ENCODE measurements at places on chromosomes 3 and 15. TPM values are rescaled to one million over a fixed set of nuclear protein-coding genes. Genes with fewer than 3 reads are reported as not detected.

MANF gene
- polyA plus RNA-seq: 21.5 TPM

CLDN16 gene
- polyA plus RNA-seq: not detected

C2CD4B gene
- not detected for polyA plus RNA-seq

DNA sequence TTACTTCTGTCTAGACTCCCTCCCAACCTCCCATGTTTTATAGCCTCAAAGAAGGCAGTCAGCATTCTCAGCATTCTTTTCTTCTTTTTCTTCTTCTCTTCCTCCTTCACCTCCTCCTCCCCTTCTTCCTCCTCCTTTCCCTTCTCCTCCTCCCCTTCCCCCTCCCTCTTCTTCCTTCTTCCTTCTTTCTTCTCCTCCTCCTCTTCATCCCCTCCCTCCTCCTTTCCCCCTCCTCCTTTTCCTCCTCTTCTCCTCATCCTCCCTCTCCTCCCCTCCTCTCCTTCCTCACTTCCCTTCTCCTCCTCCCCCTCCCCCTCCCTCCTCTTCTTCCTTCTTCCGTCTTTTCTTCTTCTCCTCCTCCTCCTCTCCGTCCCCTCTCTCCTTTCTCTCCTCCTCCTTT, 3.6 kb upstream of the LPCAT4 start:
- DNase-seq: no peak

- no peak for DNase-seq
These were observed 66.6 kb downstream of the DUT start for GRCh38 chr15:48397841-48398240.
